ENCODE measurements at places on chromosomes 16 and 17.

DNA sequence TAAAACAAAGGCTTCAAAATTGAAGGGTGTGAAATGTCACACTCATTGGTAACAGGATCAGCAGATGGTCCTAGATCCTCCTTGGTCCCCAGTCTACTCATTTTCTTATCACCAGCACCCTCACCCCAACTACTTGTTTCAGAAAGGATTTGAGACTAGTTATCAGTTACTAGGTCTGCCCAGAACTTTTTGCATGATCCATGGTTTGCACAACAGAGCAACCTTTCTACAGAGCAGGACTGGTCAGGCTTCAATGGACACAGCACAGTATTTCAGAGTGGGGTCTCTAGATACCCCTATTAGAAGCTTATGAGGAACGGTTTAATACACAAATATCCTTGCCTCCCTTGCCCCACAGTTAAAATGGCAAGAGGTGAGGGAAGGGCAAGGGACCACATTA is 25.6 kb downstream of the TTC19 start:
- no peak for DNase-seq

- DNase-seq = no peak
Measured at GRCh38 chr17:79137789-79138165, 63.2 kb downstream of the ENGASE start.

DNA sequence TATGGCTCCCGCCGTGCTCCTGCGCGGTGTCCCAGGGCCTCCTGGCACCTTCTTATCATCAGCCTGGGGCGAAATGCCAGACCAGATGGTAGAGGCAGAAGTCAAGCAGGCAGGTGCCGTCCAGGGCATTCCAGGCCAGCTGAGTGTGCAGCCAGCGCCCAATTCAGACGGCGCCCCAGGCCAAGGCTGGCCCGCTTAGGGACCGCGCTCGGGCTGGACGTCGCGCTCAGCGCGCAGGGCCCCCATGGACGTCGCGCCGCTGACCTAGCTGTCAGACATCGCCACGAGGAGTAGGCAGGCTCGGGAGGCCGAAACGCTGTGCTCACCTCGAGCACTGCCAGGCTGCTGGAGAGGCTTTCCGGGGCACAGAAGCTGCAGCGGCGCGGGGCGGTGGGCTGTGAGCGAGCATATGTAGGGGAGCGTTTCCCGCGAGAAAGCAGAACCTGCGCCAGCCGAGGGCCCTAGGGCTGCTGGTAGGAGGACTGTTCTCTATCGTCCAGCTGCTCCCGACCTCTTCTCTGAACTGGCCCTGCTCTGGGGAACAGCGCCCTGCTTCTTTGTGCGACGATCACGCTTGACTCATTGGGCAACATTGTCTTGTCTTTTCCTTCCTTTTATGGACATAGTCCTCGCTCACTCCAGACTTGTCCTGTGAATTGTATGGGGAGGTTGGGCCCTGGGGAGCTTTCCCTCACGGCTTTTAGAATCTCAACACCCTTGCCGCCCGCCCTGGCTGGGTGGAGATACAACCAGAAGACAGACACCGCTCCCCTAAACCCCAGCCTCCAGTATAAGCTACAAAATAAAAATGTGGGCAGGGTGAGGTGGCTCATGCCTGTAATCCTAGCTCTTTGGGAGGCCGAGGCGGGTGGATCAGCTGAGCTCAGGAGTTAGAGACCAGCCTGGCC is 8.4 kb upstream of the CA4 start:
- DNase-seq = no peak

GRCh38 chr17:19656851-19657581 is 8.5 kb downstream of the ALDH3A2 start:
- no peak for DNase-seq

- no peak for DNase-seq
Measured at GRCh38 chr17:45648642-45649041, 135.5 kb upstream of the CRHR1 start.

- peak; percentile 89 for DNase-seq
Measured at GRCh38 chr16:88811769-88812512, at the start of gene APRT. Gene APRT, minus strand, starts transcription at chr16:88811928. Its CDS starts 29 bp downstream, at chr16:88811899.

- DNase-seq = no peak
Measured at GRCh38 chr17:79621151-79621943, 10.5 kb upstream of the RBFOX3 start.

- DNase-seq = no peak
Measured at GRCh38 chr16:27598931-27599565, 49.1 kb downstream of the KATNIP start.

DNA sequence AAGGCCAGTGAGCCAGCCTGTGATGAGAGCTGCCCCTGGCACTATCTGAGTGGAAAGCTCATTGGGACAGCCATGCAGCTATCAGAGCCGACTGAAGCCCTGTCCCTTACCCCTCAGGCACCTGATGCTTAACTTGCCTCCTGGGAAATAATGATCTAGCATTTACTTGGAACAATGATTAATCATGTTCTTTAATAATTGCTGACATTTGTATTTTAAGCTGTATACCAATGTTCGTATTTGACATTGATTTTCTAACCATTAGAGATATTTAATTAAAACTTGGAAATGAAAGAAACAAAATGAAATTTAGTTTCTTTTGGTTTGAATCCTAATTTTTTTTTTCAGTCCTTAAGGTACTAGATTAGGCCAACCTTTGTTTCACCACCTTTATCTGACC is 10.5 kb downstream of the PDP2 start:
- DNase-seq = no peak

- no peak for DNase-seq
Measured at GRCh38 chr17:31415004-31415454, 23.6 kb downstream of the RAB11FIP4 start.

DNA sequence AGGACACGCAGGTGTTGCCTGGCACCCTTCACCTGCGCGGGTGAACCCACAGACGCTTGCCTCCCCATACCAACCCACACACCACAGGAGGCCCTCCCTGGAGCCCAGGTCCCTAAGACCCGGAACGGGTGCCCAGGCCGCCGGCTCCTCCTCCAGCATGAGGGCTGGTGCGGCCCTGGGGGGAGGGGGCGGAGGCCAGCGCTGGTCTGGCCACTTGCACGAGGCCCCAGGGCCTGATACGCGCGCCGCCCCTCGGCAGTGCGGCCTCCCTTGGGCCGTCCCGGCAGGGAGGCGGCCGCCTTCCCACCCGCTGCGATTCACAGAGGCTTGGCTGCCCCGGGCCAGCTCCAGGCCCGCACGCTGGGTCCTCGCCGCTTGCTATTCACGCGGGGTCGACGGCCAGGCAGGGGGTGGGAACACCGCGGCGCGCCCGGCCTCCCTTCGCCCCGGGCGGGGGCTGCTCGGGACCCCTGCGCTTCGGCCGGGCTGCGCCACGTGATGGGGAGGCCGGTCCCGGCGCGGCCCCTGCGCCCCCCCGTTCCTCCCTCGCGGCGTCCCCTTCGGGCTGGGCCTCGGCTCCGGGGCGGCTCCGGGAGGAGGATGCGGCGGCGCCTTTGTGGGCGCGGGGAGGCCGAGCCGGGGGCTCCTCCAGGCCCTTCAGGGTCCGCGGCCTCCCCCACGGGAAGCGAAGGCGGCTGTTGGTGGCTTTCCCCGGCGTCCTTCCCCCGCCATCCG is 685 bp downstream of the FASN start:
- no peak for DNase-seq

- DNase-seq = no peak
Measured at GRCh38 chr17:67027031-67027628, 17.2 kb upstream of the CACNG1 start.

DNA sequence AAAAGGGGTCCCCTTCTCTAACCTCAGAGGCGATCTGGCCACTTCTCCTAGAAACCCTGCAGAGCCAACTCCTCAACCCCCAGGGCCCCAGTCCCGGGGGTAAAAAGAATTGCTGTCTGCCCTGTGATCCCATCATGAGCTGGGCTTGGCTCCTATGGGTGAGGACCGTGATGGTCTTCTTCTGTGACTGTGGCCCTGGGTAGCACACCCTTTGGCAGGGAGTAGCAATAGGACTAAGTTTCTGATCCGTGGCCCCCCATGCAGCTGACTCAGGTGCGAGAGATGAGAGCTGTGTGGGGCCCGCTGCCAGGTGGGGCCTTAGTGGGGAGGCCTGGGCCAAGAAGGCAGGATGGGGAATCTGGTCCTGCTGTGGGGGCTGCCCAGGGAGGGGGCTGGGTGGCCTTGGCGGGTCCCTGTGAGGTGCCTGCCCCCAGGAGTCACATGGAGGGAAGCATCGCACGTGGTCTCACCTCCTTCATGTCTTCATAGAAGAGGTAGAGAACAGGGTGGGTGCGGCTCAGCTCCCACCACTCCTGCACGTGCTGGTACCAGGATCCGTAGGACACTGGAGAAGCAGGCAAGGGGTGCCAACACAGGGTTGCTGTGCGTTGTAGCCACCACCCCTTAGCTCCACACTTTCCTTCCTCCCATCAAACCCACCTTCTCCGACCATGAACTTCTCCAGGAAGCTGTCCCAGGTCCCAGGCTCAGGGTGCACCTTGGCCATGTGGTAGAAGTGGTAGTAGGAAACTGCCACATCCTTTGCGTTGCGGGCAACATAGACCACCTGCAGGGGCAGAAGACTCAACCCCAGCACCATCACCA is 3.3 kb downstream of the SULT1A1 start:
- DNase-seq = no peak

DNA sequence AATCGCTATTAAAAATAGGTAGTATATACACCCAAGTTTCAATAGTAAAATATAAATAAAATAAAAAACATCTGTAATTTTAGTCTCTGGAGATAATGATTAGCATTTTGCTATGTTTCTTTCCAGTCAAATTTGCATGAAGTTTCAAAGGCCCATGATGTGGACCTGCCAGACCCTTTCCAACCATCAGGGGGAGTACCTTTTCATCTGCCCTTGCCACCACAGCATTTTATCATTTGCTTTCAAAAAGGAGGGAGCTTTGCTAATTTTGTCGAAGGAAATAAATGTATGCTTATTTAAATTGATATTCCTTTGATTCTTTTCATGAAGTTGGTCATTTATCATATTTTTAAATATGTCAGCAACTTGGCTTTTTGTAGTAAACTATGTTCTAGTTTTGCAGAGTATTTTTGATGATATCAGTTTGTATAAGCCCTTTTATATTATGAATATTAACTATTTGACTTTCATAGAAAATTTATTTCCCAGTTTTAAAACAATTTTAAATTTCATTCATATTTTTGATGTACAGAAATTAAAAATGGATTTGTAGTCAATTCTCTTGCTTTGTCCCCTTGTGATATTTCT is 115.2 kb upstream of the NETO2 start:
- DNase-seq = no peak

- no peak for DNase-seq
Measured at GRCh38 chr16:85988723-85989313, 89.9 kb downstream of the IRF8 start.

GRCh38 chr16:85670840-85671239 is 17.9 kb downstream of the GINS2 start:
- no peak for DNase-seq

- no peak for DNase-seq
Measured at GRCh38 chr16:56862776-56863175, 2.2 kb upstream of the SLC12A3 start.

- no peak for DNase-seq
Measured at GRCh38 chr17:40157973-40158372, 17.6 kb downstream of the CASC3 start.

- DNase-seq = no peak
Measured at GRCh38 chr16:65888201-65888600, 478.3 kb upstream of the CDH5 start.

DNA sequence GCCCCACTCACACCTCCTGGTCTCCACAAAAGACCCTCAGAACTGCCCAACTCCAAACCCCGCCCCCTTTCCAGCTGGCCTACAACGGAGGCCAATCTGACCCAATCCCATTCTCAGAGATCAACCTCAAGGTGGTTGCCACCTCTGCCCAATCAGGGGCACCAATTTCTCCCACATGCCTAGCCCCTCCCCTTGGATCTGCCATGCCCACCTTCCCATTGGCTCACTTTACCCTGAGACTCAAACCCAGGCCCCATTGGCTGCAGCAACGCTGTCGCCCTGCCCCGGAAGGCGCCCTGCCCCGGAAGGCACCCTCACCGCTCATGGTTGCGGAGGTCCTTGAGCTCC is 10.6 kb downstream of the ZNF668 start:
- DNase-seq = no peak

DNA sequence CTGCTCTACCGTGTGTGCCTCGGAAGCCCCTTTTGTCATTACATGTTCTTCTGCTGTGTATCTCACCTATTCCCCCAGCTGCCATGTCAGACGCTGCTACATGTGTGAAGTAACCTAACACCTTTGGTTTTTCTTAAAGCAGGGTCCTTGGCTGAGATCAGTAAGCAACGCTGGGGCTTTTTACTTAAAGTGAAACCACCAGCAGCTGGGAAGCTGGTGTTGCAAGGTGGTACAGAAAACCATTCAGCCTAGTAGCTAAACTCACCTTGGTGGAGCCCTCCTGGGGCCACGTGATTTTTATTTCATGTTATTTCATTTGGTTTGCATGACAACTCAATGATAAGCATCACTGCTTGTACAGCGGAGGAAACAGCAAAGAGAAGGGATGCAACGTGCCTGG is 62.6 kb downstream of the PLCG2 start:
- no peak for DNase-seq

GRCh38 chr16:50626868-50627267 is 54.2 kb downstream of the SNX20 start:
- no peak for DNase-seq

DNA sequence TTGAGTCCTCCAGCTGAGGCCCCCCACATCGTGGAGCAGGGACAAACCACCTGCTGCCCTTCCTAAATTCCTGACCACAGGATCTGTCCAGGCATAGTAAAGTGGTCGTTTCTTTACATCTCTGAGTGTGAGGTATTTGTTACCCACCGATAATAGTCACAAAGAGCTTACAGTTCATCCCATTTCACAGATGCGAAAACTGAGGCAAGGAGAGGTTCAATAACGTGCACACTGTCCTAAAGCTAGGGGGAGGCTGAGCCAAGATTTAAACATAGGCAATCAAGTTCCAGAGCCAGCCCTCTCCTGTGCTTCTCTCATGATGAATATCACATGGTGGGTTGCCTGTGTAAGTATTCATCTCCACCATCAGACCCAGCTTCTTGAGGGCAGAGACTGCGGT is 135.4 kb downstream of the CCT6B start:
- no peak for DNase-seq

GRCh38 chr17:48261297-48261880 is 153.8 kb downstream of the SNX11 start:
- no peak for DNase-seq

DNA sequence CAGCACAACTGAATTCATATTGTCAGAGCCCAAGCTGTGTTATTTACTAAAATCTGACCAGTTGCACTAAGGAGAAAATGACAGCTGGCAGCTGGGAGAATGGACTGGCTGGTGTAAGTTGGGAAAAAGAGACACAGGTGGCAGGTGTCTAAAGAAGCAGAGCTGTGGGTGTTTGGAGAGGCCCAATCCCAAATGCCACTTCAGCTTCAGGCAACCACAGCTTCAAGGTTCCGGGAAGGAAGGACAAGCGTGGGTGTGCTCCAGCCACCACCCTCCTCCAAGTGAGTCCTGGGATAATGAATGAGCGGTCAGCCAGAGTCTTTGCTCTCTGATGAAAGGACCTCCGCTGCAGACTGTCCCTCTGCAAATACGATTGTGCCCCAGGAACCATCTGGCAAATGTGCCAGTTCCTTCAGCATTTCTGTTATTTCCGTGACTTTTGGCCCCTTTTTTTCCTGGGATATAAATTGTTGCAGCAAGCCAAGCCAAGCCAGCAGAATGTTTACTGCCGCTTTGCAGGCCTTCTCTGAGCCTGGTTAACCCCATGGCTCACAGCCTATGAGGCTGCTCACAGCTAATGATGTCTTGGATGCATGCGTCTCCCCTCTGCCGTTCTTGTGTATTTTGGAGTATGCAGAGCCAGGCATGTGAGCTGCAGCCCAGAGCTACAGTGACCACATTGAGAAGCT is 9.5 kb upstream of the RHBDL3 start:
- DNase-seq = no peak
